T-helper 9 cell (primary cell): ENCODE measurements at places on chromosomes 2 and 18.

GRCh38 chr2:141055531-141055930 lies 1075.3 kb downstream of the LRP1B start:
- no peak for DNase-seq

DNA sequence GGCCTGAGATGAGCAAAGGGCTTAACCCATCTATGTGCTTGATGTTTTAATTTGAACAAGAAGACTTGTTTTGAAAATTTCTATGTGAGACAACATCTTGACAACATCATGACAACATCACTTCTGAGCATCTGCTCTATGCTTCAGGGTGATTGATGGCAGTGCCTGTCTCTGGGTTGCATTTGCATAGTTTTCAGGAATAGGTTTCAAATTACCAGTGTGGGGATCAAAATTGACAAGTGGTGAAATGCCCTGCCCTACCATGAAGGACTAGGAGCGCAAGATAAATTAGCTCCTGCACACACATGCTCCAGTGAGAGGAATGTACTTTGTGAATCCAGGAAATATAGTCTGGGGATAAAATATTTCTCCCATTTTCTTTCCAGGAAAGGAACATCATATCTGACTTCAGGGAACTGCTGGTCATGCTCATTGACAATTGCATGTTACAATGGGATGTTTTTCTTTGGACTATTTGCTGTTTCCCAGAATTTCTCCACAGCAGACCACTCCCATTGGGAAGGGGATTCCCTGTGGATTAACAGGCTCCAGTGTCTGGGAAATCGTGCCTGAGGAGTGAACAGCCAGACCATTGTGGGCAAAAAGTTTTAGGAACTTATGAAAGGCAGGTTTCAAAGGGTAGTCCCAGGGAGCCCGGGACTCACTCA lies 45.3 kb upstream of the IL1R2 start:
- no peak for DNase-seq

GRCh38 chr2:54903736-54904554 lies 146.3 kb downstream of the RTN4 start:
- peak; percentile 6 for DNase-seq

- DNase-seq: no peak
Observed at GRCh38 chr2:237413777-237414661, at the start of gene COL6A3. COL6A3 (minus strand) TSS chr2:237414164; CDS start chr2:237396817, 17,347 bp downstream.

DNA sequence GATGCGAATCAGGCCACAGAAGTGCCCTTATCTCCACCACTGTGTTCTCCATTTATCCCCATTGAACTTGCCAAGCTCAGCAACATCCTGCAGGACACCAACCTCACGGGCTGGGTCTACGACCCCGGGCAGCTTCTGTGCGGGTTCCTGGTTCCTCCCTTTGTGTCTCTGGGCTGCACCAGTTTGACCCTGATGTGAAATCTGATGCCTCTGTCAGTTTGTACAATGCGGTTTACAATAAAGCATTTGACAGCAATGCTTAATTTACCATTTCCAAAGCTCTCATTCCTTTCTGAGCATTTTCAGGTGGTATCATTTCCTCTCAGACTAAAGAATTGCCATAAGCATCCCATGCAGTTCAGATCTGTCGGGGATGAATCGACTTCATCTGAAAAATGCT lies 3.3 kb upstream of the TMEM18 start:
- DNase-seq: no peak

- no peak for DNase-seq
Observed at GRCh38 chr2:198702796-198703195, 754.9 kb downstream of the SATB2 start.
